ENCODE measurements at places on chromosomes 4 and X.

DNA sequence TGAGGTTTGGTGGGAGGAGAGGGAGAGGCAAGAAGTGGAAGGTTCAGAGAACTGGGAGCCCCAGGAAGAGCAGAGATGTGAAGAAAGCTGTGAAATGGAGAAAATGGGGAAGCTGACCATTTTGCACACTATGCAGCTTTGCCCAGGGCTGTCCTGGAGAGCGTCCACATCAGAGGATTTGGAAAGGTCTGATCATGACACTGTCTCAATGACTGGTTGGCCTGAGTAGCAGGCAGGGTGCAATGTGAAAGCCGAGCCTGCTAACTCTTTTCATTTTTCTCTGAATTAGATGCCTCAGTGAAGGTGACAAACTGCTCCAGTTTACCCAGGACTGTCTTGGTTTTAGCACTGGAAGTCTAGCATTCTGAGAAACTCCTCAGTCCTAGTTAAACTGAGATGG, 330.1 kb upstream of the RPS6KA3 start:
- no peak for DNase-seq

- no peak for DNase-seq
Observed at GRCh38 chr4:56880572-56880971, 27.1 kb upstream of the REST start.

DNA sequence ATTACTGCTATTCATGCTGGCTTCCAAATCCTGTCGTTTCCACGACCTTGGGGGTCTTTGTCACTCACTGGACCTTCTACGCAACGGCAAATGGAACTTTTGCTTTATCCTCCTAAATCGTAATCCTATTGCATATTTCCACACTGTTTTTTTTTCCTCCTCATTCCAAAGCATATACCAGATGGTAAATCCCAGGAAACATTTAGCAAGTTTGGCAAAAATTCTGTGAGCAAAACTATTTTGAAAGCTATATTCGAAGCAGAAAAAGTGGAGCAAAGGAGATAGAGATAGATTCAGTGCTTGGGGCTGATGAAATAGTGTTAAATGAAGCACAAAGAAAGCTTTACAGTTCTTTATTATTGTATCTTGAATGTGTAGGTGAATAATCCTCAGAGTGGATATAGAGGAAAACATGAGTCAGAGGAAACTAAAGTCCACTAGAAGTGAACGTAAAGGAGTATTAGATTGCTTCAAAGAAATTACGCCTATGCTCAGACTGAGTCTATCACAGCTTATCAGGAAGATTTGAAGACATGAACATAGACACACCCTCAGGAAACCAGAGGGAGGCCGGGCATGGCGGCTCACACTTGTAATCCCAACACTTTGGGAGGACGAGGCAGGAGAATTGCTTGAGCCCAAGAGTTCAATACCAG, 50.2 kb upstream of the FAM9A start:
- no peak for DNase-seq

DNA sequence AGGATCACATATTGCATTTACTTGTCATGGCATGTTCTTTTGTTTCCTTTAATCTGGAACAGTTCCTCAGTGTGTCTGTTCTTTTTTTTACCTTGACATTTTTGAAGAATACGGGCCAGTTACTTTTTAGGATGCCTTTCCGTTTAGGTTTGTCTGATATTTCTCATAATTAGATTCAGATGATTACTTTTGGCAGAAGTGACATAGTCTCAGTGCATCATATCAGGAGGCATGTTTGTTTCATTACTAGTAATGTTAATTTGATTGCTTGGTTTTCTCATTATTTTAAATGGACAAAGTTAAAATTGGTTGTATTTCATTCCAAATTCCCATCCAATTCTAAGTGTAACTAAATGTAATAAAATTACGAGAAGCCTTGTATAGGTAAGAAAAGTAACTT, 8.3 kb downstream of the POLR2B start:
- no peak for DNase-seq

- DNase-seq, result no peak
Observed at GRCh38 chrX:150036641-150037040, 98.3 kb upstream of the EOLA2 start.

DNA sequence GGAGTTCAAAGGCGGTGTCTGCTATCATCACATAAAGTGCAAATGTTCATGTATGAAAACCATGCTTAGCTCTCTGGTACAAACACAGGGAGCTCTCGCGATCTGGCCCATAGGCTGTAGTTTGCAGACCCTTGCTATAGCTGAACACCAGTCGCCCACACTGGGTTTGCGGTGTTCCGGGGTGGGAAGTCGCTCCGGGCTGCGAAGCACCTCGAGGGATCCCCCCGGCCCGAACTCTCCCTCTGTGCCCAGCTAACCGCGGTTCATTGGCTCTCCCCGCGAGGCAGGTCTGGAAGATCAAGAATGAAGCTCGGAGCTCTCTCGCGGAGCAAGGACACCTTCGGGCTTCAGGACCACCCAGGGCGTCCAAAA, 341 bp upstream of the PRPS2 start:
- DNase-seq, result no peak

- no peak for DNase-seq
Observed at GRCh38 chr4:56134266-56134665, 185.5 kb downstream of the CEP135 start.

DNA sequence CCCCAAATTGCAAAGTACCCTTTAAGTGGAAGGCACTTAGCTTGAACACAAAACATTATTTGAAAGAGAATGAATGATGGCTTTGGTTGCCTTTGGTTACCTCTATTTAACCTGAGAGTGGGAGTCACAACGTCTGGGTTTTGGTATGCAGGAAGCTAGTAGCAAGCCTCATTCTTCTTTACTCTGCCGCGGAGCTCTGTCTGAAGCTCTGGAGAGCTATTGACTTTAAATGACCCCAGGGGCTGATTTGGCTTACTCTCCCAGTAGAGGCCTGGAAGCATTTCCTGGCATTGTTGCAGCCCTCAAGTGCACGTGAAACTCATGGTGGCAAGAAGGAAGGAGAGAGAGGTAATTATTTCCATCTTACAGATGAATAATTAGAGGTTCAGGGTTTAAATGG, 81.8 kb upstream of the MAGEA4 start:
- DNase-seq, result no peak

GRCh38 chrX:150527108-150527507, 41.3 kb upstream of the MTM1 start:
- no peak for DNase-seq
